Activated naive CD4-positive, alpha-beta T cell treated with anti-CD3 and anti-CD28 coated beads for 36 hours (primary cell): ENCODE measurements at places on chromosomes 5 and 9. TPM values are rescaled to one million over a fixed set of nuclear protein-coding genes. Genes with fewer than 3 reads are reported as not detected.

TUSC1 gene
- total RNA-seq: not detected

CNTRL gene
- total RNA-seq: 63.6 TPM

ZFYVE16 gene
- 8.0 TPM for total RNA-seq

WNK2 gene
- total RNA-seq: 5.8 TPM

NR4A3 gene
- 4.2 TPM for total RNA-seq

ZNF883 gene
- total RNA-seq: 0.60 TPM

GARNL3 gene
- total RNA-seq: 4.6 TPM

ROR2 gene
- total RNA-seq: not detected

ZFP2 gene
- 0.26 TPM for total RNA-seq

HNRNPA0 gene
- total RNA-seq: 27.2 TPM

DNA sequence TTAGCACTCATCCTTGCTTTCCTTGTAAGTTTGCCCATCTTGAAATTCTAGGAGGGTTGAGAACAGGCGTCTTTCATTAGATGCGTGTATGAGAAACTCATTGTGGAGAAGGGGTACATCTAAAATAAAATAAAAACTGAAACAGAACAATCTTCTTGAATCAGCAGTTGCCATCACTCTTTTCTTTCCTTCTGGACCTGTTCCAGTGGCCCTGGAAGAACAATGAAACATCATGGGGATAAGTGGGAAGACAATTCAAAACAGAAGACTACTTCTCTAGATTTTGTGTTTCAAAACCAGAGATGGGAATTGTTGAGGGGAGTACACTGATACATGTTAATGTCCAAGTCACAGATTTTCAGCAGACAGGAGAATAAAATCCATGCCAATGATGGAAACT is 59.9 kb downstream of the SLC1A3 start:
- no peak for DNase-seq

GRCh38 chr5:8196061-8196460 is 327.1 kb downstream of the MTRR start:
- no peak for DNase-seq

GRCh38 chr9:74784506-74784905 is 103.2 kb downstream of the TRPM6 start:
- no peak for DNase-seq

- no peak for DNase-seq
Observed at GRCh38 chr5:143665866-143666265, 146.1 kb upstream of the HMHB1 start.

DNA sequence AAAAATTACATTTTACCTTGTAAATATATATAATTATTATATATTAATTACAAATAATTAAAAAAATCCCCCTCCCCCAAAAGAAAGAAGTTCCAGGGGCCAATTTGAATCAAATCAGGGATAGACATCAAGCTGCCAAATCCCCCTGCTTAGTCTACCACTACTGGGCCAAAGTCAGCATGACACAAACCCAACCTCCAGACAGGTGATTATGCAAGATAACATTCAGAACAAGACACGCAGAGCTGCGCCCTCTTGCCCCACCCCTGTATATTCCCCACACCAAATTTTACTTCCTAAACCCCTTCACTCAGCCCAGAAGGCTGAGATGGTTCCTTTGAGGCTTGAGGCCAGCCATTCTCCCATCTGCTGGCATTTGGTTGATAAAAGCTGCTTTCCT is 2059.1 kb upstream of the CDH6 start:
- DNase-seq: no peak

DNA sequence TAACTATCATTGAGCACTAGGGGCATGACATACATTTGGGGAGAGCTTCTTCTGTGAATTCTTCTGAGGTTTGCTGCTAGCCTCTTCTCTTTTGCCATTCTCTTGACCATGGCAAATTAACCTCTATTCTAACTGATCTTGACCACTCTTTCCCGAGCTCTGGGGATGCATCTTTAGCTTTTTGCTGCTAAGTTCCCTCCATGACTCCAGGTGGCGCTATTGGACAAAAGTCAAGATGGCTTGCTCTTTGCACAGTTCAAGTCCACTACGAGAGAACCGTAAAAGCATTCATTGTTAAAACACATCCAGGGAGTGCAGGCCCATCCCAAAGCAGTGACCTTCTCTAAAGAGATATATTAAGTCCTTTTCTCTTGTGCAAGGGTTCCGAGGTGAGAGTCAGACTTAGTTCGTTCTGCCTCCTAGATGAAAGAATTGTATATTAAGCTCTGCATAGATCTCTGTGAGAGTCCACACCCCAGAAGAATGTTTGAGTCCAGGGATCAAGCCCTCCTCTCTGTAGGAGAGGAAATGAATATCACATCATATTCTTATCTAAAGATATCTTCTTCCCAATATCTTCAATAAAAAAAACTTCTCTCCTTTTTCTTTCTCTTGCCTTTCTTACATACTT is 1152.9 kb upstream of the CDH6 start:
- peak; percentile 34 for DNase-seq

DNA sequence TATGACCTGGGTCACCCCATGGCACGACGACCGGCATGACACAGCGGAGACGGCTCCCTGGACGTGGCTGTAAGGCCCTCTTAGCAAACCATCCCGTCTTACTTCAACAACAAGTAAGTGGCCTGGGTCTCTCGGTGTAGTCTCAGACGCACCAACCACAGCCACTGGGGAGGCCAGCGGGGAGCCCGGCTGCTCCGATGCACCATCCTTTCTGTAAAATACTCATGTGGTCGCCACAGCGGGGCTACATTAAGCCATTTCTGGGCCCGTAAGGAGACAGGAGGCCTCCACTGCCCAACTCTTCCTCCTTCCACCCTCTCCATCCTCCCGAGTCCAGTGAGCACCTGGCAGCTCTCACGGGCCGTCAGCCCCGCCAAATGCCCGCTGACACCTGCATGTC is 4.7 kb downstream of the QSOX2 start:
- no peak for DNase-seq

DNA sequence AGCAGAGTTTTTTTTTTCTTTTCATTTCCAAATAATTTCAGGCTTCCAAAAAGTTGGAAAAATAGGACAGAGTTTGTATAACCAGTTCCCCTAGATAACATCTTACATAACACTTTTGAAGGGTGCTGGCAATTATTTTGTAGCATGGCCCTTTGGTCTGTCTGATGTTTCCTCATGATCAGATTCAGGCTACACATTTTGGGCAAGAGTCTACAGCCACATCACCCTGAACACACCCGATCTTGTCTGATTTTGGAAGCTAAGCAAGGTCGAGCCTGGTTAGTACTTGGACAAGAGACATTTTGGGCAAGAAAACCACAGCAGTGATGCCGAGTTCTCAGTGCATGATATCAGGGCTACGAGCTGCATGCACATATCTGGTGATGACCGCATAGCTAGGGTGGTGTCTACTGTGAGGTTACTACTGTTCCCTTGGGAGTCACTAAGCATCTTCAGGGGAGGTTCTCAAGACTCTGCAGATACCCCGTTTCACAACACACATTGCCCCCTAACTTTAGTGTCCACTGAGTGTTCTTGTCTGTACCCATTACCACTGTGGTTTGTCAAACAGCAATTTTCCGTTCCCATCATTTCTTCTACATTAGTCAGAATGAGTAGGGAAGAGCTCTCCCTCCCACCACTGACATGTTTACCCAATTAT is 86.2 kb downstream of the TTC39B start:
- DNase-seq: no peak

GRCh38 chr9:70486127-70486526 is 71.7 kb upstream of the KLF9 start:
- DNase-seq: no peak

DNA sequence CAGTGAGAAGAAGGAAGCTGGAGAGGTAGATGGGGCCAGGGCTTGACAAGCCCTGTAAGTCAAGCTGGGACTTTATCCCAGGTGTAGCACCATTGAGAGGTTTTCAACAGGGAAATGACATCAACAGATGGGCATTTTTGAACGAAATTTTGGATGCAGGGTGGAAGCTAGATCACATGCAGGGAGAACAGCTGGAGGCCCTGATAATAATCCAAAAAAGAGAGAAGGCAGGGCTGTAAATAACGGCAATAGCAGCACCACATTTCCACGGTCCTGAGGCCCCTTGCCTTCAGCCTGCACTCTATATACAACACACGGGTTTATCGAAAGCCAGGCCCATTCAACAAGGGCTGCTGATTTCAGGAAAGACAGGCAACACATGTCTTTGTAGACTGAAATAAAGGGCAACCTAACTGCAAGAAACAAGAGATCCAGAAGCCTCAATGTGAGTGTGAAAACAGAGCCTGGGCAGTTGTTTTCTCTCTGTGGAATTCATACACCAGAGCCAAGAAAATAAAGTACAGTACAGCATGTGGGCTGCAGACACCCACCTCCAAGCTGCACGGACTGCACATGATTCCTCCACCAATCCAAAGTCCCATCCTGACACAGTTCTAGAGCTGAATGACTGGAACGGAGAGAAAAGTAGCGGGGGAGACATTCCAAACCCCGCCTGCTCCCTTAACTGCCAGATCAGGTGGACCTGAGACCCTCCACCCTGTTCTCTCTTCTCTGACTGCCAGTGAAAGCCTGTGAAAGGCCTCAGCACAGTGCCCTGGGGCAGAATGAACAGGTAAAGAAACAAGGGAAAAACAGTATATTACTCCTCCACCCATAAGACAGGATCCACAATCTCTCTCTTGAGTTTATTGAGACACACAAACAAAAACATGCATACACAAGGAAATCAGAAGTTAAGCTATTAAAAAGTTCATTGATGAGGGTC is 36.3 kb downstream of the KLHL3 start:
- no peak for DNase-seq

DNA sequence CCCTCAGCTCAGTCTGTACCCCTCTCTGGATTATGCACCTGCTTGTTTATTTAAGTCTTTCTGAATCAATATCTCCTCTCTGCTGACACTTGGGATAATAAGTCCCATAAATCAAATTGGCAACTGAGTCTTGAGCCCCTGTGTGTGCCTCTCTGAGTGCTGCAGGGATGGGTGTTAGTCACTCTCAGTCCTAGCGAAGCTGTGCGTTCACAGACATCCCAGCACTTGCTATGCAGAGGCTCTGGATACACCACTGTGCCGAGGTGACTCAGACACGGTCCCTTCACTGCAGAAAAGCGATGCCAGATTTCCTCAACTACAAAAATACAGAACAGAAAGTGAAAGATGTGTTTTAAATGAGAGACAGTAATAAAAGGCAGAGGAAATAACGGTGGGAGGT is 4.1 kb upstream of the KCNMB1 start:
- peak; percentile 80 for DNase-seq

DNA sequence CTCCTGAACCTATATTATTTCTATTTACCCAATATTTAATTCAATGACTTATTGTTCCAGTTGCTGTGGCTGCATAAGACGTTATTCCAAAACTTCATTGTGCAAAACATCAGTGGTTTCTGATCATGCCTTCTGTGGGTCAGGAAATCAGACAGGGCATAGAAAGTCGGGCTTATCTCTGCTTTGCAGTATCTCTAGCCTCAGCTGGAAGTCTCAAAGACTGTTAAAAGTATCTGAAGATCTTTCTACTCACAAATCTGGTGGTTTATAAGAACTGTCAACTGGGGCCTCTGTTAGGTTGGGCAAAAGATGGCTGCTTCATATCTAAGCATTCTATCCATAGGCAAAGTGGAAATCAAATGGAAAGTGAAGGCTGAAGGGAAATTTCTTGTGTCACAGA is 687.7 kb upstream of the ARRDC3 start:
- no peak for DNase-seq

DNA sequence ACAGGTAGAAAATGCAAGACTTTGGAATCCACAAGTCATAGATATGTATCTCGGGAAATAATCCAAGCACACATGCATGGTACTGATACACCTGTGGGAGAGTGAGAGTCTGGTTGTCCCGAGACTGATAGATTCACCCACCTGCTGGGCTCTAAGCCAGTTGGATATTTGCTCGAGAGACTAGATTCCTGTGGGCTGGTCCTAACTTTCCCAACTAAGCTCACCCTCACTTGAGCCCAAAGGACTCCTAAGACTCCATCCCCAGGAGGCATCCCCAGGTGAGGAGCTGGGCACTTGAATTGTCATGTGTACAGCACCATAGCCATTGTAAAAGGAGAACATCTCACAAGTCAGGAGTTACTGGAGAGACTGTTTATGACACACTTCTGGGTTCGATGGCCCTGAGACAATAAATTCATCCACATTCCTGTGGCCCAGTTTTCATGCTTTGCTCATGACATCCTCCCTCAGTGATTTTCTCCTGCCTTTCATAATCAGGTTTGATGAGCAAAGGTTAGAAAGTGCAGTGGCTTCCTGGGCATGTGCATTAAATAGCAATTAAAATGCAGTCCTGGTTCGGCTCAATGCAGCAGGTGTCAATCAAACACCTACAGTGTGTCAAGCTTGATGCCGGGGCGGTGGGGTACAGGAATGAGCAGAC is 18.1 kb downstream of the SLC1A1 start:
- DNase-seq: no peak

GRCh38 chr9:131125038-131125287 is 423 bp upstream of the NUP214 start:
- DNase-seq: peak; percentile 7

DNA sequence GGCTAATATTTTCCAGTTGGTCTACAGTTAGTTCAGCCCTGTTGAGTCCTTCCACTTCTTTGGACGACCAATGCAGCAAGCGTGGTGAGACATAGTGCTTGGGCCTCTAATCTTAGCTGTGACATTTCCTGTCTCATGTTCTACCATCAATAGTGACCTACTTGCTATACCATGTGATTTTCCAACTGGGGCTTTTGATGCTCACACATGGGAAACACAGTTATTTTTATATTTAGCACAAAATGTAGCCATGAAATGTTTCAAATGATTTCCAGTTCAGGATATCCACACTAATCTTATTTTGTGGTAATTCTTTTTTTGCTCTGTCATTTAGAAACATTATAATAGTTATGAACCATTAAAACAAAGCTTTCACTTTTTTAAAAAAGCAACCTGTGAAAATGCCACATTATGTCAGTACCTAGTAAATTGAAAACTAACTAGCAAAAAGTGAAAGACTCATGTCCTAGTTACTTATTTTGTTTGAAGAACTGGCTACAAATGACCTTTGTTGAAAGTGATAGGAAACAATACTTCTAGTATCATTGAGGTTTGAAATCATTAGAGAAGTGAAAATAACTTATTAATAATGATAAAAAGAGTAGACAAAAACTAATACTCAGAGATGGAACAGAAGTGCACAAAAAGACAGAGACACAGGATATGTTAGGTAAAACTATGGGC is 18.3 kb downstream of the MARCHF3 start:
- DNase-seq: peak; percentile 35

GRCh38 chr5:9362600-9362999 is 183.3 kb downstream of the SEMA5A start:
- DNase-seq: no peak

- no peak for DNase-seq
Observed at GRCh38 chr9:13089666-13090065, 189.8 kb downstream of the MPDZ start.
